Activated CD8-positive, alpha-beta memory T cell treated with anti-CD3 and anti-CD28 coated beads, Interleukin-2, amount 50 U/mL, for 4 hours (primary cell): ENCODE measurements at places on chromosomes 12 and 14.

DNA sequence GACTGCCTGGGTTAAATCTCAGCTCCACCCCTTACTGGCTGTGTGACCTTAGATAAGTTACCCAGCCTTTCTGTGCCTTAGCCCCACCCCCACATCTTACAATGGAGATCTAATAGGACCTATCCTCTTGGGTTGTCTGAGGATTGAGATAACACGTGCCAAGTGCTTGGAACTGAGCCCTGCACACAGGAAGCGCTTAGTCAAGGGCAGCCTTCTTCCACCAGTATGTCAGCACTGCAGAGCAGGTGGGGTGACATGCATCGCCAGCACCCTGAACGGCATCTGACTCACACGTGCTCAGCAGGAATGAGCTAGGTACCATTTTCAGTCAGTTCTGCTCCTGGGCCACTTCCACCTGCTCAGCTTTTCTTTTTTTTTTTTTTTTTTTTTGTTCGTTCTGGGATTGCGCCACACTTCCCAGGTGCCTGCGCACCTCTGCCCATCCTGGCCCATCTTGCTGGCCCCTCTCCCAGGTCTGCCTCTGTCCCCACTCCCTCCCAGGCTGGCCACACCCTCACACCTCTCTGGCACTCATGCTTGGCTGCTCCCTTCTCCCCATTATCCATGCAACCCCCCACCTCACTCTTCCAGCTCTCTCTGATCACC, 19.6 kb downstream of the LGMN start:
- DNase-seq = no peak

DNA sequence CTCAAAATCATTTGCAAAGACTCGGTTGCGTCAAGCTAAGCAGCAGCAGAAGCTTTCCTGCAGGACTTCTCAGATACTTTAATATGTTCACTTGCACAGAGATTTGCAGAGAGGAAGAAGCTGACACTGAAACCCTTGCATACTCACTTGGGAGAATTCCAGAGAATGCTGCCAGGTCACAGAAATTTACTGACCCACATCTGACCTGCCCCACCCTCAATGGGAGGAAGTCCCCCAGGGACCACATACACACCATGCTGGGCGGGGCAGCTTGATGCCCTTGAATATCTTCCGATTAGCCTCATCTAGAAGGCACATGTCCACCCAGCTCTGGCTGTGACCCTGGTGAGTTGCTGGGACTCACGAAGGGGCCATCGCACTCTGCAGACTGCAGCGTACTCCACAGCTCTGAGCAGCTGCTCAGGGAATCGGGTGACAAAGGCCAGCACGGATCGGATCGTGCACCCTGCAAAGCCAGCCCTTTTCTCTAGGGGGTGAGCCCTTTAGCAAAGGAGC, 83.2 kb downstream of the ITPK1 start:
- no peak for DNase-seq

DNA sequence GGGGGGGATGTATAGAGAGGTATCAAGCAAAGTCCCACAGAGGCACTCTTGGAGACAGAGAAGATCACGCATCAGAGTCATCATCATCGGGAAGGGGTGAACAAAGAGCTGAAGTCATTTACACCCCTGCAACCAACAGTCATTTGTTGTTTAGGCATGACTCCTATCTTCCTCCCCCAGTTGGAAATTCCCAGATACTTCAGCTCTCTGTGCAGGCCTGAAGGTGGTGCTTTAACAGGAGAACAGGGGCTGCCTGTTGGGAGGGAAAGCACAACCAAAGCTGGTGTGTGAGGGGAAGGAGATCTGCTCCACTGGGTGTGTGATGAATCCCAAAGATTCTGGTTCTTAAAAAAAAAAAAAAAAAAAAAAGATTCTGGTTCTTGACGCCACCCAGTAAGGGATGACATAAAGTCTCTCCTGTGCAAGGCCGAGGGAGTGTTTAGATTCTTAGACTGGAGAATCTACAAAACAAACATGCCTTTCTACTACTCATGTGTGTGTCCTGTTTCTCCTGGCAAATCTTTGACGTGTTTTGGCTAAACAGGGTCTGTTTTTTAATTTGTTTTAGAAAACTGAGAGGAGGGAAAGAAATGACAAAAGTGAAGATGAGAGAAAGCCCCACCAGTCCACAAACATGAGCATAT, 121.0 kb upstream of the ARHGAP5 start:
- no peak for DNase-seq

DNA sequence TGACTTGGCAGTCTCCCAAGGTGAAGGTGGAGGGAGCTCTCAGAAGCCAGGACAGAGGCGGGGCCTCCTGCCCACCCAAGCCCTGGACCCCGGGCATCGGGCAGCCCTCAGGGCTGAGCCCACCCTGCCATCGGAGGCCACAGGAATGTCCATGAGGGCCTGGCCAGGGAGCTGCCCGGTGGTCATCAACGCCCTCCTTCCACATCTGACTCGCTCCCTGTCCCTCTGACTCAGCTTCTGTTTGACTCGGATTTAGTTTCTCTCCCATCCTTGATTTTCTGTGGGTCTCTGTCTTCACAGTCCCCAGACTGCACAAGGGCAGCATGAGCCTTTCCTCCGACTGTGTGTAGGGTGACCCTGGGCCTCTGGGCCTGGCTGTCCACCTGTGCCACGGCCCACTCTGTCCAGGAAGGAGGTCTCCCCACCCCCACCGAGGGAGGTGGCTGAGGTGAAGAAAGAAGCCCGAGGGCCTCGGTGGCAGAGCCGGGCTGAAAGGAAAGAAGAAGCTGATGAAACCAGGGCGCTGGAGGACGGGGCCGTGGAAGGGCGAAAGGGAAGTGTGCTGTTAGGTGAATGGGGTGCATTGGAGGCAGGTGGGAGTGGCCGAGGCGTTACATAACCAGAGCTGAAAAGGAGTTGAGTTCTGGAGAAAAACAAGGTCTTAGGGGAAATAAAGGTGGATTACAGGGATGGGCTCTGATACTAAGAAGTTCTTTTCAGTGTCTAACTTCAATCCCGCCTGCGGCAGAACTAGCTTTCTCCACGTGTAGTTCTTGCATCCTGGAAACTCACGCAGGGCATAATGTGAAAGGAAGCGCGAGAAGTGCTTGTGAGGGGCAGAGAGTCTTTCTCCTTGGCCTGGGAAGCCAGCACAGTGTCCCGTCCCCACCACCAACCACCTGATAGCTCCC, 16.7 kb upstream of the TMEM106C start:
- no peak for DNase-seq

DNA sequence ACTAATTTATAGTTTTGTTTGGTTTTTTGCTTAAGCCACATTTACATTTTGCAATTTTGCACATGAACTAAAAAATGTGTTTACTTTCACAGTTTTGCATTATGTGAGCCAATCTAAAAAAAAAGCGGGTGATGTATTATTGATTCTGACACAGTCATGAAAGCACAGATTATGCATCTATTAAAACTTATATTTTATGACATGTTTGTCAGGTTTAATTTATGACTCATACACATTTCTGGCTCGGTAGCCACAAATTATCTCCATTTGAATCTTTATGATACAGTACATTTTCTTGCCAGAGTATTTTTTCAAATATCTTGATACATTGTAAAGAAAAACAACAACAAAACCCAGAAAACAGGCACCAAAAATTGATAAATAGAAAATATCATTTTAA, 280.4 kb upstream of the GRIP1 start:
- DNase-seq = no peak

DNA sequence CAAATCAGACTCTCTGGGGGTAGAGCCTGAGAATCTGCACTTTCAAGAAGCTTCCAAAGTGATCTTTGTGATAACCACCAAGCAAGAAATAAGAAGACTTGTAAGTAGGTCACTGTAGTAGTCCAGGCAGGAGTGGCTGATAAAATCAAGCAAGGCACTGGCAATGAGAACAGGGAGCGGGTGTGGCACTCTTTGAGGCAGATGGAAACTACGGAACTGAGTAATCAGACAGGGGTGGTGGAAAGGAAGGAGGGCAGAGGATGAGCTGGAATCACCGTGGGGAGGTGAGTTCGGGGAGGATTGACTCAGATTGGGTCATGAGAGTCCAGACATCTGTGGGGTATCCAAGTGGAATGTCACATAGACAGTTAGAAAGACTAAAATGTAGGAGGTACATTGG, 44.4 kb upstream of the PLXNC1 start:
- DNase-seq = no peak

DNA sequence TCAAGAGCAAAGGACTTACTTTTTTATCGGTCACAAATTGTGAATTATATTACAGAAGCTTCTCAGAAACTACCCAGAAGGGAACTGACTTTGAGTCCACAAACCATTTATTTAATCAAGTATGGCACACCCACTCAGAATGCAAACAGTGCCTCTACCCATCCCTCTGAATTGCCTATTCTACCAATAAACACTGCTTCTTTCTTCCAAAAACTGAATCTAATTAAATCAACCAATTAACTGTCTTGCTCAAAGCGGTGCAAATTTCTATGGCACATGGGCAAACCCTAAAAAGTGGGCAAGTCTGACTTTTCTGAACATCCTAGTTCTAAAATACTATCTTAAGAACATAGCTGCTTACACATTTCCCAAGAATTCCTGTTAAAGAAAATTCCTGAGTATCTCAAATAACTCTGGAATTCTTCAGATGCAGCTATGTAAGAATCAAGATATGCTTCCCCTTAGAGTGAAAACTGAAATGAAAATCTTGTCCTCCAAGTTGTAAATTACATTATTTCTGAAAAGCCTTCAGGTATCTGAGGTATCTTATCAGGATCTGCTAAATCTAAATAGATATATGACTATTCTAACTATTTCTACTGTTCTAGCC, 4.3 kb downstream of the SPTLC2 start:
- DNase-seq = no peak

- DNase-seq = no peak
These were observed 768.3 kb upstream of the ATXN7L3B start for GRCh38 chr12:73769337-73769736.

DNA sequence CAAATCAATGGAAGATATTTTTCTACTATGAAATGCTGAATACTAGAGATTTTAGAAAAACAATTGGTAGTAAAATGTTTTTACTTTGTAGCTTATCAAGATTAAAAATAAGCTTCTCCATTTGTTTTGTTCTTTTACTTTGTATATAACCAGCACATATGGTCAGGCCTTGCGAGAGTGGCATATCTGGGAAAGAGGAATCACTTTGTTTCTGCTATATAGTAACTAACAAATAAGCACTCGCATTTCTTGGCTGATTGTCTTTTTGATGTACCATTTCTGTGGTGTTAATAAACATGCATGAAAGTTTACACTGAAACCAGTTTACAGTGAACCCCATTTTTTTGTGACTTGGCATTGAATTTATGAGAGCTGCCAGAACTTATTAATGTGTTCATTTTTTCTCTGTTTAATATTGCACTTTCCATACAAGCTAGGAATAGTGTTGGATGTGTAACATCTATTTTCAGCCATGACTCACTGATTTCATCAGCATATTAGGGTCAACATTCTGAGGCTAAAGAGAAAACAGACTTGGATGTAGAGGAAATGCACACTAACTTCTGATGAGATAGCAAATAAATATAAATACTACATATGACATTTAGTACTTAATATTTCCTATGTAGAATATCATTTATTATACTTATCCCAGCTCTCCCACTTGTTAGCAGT, 635.5 kb downstream of the KCNH5 start:
- DNase-seq = no peak

- no peak for DNase-seq
These were observed 1.8 kb downstream of the CD63 start for GRCh38 chr12:55726971-55727370.

GRCh38 chr12:44774815-44775411, 101.2 kb downstream of the NELL2 start:
- peak; percentile 70 for DNase-seq

DNA sequence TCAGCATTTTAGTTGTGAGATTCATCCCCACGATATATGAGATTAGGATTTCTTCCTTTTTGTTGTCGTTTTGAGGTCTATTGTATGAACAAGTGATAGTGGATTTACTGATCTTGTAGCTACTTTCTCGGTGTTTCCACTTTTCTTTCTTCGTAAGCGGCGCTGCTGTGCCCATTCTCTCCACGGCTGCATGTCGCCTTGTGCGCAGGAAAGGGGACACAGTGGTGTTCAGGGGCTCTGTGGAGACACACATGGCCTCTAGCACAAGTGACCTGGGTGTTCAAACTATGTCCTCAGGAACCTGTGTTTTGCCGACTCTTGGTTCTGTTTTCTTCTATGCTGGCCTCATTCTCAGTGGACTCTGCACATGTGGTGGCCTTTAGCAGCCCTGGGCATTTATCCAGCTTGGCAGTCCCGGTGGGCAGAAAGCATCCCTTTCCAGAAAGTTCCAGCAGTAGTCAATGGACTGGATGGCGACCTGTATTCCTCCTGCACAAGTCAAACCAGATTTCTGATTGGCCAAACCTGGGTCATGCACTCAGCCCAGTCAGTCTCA, 18.7 kb downstream of the CKAP4 start:
- DNase-seq = no peak

GRCh38 chr12:16323010-16323409, 24.4 kb upstream of the MGST1 start:
- no peak for DNase-seq

DNA sequence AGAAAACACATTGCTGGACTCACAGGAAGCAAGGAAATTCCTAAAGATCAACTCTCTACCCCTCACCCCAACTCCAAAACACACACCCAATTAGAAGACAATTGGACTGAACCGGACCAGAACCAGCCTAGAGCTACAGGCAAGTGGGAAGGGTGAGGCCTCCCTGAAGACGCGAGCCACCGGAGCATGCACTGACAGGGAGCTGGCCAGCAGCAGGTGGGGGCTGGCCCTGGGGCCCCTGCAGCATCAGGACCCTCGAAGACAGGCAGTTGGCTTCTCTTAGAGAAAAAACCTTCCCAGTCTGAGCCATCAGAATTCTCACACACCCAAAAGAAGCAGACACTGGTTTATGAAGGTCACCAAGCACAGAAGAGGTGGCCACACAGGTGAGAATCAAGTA, 209.5 kb upstream of the DIO3 start:
- no peak for DNase-seq

DNA sequence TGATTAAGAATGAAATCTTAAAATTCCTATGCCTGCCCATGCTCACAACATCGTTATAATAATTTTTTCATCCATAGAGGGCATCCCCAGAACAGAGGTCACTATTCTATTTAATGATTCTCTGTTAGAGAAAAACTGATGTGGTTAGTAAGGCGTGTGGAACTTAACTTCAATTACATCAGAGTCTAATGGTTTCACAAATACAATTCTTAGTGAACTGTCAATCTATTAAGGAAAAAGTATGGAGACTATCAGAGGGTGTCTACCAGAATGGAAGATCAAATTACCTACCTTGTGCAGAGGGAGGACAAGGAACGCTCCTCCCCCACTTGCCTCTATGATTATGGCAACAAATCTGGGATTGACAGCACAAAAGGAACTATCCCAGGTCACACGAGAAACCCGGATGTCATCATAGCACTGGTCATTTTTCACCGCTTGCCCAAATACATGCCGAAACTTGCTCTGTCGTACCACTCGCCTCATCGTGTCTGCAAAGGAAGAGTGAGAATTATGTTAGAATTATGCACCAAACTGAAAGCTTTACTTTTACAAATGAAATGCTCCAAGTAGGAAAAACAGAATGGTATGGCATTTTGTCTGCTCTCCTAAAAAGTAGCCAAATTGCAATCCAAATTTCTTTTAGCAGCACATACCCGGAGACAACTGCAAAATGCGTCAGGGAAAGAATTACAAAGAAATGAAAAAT, 30.3 kb downstream of the CORO1C start:
- no peak for DNase-seq

- no peak for DNase-seq
These were observed 1.1 kb upstream of the MTA1 start for GRCh38 chr14:105418269-105419194.

GRCh38 chr12:47121146-47121545, 41.4 kb upstream of the AMIGO2 start:
- no peak for DNase-seq
